ENCODE measurements at places on chromosomes 11 and 22.

- no peak for DNase-seq
Observed at GRCh38 chr22:21841422-21841821, 26.0 kb downstream of the MAPK1 start.

DNA sequence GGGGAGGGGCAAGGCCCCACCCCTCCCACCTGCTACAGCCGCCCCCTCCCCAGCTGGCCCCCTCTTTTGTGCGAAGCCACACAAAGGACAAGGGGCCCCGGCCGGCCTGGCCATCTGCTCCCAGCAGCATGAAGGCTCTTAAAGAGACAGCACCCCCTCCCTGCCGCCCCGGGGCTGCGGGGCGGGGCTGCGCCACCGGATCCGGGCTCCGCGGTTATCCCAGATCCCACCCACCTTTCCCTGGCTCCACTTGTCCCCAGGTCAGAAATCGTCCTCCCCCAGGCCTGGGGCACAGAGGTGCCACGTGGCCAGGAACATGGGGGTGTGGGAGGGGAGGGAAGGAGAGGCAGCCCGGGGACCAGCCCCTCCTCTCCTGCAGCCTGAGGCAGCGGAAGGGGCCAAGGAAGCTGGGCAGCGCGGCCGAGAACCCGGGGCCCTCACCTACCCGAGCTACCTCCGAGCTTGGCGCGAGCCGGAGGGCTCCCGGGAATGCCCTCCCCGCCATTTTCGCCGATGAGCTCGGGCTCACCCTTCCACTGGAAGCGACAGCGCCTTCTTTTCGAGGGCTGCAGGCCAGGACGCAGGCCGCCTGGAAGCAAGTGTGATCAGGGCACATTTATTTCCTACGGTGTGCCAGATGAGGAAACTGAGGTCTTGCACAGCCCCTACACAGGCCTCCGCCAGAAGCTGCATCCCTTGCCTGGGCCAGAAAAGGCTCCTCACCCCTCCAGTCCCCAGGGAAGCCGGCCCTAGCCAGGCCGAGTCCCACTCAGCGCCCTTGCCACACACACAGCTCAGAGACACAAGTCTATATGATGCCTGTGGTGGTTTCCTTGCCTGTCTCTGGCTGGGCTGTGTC, 2.5 kb upstream of the RCOR2 start:
- DNase-seq = no peak

DNA sequence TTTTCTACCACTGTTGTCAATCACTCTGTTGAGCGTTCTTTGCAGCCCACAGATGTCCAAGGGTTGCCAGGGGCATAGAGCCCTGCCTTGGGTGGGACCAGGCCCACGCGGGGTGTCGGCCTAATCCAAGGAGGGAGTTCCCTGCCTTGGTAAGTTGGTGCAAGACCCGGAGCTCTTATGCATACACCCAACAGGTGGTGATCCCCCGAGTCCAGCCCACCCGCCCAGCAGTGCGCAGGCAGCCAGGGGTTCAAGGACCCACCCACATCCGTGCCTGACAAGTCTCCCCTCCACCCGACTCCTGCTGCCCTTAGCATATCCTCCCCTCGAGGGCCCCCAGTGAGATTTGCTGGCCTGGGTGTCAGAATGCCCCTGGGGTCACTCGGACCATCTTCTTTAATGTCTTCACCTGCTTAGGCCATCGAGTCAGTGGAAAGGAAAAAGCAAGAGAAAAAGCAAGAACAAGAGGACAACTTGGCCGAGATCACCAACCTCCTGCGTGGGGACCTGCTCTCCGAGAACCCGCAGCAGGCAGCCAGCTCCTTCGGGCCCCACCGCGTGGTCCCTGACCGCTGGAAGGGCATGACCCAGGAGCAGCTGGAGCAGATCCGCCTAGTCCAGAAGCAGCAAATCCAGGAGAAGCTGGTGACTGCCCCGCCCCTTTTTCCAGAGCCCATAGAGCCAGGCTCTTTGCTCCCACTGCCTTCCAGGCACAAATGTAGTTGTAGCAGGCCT, 12.2 kb downstream of the RIBC2 start:
- no peak for DNase-seq

DNA sequence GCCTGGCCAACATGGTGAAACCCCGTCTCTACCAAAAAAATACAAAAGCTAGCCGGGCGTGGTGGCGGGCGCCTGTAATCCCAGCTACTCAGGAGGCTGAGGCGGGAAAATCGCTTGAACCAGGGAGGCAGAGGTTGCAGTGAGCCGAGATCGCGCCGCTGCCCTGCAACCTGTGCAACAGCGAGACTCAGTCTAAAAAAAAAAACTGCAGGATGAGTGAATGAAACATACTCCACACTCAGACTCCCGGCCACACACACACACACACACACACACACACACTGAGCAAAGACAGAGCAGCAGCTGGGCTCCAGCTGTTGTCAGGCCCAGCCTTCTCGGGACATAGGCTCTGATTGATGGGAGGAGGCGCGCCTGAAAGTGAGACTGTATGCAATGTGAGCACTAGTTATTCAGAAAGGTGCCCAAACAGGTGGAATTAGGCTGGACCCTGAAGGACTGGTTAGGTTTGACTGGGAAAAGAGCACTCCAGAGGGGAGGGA, 1.5 kb upstream of the PLEKHA7 start:
- no peak for DNase-seq

DNA sequence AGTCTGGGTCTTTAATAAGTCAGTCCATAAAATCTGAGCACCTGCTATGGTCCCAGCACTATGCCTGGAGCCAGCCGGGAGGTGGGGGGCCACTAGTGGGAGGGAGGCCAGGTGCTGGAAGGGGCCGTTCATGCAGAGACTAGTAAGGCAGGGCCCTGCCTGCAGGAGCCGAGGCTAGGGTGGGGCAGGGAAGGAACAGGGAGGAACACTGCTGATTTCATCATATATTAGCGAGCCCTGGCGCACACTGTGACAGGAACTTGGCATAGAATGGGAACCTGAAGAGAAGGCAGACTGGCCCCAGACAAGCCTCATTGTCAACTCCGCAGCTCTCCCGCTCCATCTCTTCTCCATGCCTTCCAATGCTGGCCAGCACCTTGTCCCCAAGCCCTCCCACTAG, 7.1 kb downstream of the VSIG10L2 start:
- peak; percentile 60 for DNase-seq

DNA sequence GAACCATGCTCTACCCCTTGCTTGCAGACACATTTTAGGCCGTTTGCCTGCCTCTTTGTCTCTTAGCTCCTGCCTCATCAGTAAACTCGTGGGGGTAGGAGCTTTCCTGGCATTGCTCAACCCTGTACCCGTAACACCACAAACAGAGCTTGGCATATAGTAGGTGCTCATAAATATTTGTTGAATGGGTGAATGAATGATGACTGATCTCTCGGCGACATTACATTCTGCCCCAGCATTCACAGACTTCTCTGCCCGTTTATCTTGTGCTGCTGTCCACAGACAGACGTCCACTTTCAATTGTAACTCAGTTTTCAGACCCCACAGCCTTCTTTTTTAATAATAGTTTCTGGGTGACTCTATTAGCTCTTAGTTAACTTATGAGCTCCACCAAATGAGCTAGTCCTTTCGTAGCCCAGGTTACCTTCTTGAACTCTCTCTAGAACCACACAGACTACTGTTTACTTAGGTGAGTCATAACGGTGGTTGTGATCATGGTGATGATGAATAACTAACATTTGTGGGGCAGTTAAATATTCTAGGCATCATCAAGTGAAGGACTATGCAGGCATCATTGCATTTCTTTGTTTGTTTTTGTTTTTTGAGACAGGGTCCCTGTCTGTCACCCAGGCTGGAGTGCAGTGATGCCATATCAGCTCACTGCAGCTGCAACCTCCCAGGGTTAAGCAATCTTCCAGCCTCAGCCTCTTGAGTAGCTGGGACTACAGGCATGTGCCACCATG, 188.4 kb downstream of the ADAMTS15 start:
- DNase-seq = no peak

- no peak for DNase-seq
Observed at GRCh38 chr11:92797874-92798273, 171.6 kb upstream of the MTNR1B start.

DNA sequence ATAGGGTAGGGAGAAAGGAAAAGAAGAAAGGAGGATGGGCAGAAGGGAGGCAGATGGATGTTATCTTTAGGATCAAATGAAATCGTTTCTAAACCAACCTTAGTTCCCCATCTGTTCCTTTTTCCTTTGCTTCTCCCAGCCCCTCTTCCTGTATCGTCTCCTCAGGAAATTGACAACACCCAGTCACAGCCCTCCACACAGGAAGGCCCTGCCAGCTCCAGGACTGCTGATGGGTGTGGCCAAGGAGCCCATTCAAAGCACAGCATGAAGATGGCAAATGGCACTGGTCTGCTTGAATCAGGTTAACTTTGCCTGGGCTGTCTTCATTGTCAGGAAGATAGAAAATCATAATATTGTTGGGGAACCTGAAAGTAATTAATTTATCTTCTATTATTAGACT, 164.8 kb downstream of the C11orf87 start:
- no peak for DNase-seq

- DNase-seq = no peak
Observed at GRCh38 chr11:102413497-102413896, 39.1 kb downstream of the TMEM123 start.

GRCh38 chr11:69965821-69966582, 112.1 kb upstream of the ANO1 start:
- DNase-seq = no peak

DNA sequence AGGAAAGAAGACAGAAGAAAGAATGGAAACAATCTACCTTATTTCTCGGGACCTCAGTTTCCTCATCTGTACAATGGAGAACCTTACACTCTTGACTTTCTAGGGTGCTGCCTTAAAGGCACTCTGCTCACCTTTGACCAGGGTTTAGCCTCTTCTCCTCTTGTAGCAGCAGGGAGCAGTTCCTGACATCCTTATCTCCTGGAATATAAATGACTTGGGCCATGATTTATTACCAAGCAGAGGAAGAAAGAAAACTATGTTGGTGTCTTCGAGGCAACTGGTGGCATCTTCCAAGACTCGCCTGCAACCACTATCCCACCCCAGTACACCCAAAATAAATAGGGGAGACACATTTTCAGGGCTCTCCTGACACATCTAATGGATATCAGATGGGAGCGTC, 314.2 kb downstream of the BUD13 start:
- no peak for DNase-seq

DNA sequence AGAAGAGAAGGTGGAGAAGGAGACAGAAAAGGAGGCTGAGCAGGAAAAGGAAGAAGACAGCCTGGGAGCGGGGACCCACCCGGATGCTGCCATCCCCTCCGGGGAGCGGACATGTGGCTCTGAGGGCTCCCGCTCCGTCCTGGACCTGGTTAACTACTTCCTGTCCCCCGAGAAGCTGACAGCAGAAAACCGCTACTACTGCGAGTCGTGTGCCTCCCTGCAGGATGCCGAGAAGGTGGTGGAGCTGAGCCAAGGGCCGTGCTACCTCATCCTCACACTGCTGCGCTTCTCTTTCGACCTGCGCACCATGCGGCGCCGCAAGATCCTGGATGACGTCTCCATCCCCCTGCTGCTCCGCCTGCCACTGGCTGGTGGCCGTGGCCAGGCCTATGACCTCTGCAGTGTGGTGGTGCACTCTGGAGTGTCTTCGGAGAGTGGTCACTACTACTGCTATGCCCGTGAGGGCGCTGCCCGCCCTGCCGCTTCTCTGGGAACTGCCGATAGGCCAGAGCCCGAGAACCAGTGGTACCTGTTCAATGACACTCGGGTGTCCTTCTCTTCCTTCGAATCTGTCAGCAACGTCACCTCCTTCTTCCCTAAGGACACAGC, 21.4 kb downstream of the USP35 start:
- no peak for DNase-seq

DNA sequence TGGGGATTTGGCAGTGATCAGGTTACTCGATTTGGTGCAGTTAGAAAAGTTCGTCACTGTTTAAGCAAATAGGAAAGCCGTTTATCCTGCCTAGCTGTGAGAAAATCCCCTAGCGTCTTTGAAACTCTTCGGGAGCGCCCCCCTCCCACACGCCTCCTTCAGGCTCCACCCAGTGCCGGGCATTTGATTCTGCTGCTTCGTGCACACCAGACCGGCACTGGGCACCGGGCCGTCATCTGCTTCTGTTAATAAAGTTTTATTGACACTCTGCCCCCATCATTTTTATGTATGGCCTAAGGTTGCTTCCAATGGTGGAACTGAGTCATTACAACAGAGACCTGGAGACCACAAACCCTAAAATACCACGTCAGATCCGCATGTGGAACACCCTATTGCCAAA, 50.9 kb downstream of the IGF2 start:
- DNase-seq = no peak

GRCh38 chr11:95076416-95076815, 9.7 kb downstream of the SRSF8 start:
- DNase-seq = peak; percentile 40

DNA sequence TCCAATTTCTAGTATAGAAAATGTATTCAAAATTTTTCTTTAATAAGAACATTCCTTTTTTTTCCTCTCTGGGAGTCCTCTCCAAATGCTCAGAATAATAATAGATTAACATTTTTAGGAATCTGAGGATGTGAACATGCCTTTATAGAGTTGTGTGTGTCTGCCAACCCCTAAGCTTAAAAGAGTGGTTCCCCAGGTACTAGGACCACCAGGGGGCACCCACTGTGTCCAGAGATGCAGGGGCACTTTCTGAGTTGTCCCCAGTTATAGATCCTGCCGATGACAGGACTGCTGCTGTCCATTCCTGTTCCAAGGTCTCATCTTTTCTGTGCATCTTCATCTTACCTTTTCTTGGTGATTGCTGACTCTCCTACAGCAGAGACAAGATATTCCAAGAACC, 27.0 kb upstream of the MICAL2 start:
- no peak for DNase-seq

DNA sequence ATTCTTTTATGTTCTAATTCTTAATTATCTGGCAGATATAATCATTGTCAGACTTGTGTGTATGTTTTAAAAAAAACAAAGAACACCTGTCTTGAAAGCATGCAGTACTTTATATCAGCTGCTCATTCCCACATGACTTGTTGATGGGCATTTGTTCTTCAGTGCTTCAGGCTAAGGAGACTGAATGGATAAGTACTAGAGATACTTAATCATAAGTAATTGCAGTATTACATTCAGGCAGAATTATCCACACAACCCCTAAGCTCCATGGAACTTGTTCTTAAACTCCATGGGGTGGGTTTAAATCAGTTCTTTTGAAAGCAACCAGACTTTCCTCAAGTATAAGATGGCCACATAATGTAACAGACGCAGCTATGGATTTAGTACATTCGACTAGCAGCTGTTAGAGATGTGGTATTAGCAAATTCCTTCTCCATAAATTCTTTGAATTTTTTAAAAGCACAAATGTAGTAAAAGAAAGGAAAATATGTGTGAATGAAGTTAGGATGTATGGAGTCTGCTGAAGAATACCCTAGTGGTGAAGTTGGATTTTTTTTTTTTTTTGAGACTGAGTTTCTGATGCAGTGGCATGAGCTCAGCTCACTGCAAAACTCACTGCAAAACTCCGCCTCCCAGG, 3.0 kb downstream of the JAM3 start:
- peak; percentile 95 for DNase-seq

DNA sequence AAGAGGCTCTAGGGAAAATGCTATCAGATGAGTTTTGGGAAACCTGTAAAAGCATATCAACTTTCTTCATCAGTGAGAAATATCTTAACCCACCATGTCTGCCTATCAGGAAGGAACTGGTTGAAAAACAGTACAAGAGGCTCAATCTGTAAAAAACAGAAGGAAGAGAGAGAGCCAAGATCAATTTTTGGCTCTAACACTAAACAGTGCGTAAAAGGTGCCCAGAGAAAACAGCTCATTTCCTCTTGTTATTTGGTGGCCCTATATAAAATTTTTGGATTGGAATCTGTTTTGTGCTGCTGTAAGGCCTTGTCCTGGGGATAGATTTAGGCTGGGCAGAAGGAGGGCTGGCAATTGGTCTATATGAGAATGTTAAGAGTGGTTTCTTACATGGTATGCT, 12.1 kb downstream of the MS4A2 start:
- no peak for DNase-seq

Measured in NCI-H1105 treated with DMSO at 0.1 percent for 48 hours (cell line).